Activated naive CD8-positive, alpha-beta T cell treated with anti-CD3 and anti-CD28 coated beads for 36 hours (primary cell): ENCODE measurements at places on chromosomes 7 and 10.

- no peak for DNase-seq
These were observed 56.9 kb downstream of the ZNF92 start for GRCh38 chr7:65430344-65431186.

GRCh38 chr7:68438811-68439210 is 1159.5 kb upstream of the AUTS2 start:
- no peak for DNase-seq

GRCh38 chr10:71255808-71256660 is 43.7 kb downstream of the UNC5B start:
- DNase-seq = no peak

DNA sequence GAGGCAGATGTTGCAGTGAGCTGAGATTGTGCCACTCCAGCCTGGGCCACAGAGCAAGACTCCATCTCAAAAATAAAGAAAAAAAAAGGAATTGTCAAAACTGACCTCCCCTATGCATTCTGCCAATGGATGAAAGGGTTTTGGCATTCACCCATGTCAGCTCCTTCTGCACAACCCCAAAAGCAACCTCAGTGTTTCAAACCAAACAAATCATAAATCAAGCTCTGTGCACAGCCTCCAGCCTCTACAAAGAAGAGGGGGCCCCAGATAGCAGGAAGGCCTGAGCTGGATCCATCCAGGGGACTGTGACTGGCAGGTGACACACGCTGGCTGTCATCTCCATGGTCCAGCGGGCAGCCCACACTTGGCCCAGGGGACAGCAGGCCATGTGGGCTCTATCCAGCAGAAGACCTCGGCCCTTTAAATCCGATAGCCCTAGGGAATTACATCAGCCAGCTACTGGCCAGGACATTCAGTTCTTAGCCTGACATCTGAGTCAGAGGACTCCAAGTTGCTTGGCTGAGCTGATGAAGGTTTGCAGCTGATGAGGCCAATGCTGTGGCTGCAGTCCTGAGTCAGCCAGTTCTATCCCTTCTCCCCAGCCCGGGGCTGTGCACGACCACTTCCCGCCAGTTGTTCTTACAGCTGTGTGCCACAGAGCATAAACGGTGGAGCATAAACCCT is 52.0 kb upstream of the FIGNL1 start:
- no peak for DNase-seq

GRCh38 chr7:137967143-137968018 is 34.5 kb downstream of the CREB3L2 start:
- DNase-seq = no peak

- DNase-seq = no peak
These were observed 50.5 kb downstream of the MRC1 start for GRCh38 chr10:17859492-17860156.

DNA sequence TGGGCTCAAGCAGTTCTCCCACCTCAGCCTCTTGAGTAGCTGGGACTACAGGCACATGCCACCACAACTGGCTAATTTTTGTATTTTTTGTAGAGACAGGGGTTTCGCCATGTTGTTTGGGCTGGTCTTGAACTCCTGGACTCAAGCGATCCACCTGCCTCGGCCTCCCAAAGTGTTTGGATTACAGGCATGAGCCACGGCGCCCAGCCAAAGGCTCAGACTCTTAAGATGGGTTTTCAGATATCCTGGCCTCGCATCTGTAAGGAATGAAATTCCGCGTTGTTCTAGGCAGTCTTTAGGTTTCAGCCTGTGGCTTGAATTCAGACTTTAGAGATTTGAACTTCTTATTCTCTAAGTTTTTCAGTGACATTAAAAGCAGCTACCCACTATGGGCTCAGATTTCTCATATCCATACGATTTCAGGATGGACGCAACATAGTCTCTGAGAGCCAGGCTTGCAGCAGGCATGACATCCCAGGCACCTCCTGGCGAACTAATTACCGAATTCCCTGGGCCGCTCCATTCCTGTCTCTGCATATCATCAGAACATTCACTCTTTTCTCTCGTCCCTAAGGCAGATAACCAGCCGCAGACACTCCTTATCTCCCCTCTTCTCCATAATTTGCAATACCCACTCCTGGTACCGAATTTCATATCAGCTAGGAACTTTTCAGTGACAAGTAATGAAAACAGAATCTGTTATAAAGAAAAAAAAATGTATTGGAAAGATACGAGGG is 29.7 kb downstream of the IL15RA start:
- DNase-seq = no peak

DNA sequence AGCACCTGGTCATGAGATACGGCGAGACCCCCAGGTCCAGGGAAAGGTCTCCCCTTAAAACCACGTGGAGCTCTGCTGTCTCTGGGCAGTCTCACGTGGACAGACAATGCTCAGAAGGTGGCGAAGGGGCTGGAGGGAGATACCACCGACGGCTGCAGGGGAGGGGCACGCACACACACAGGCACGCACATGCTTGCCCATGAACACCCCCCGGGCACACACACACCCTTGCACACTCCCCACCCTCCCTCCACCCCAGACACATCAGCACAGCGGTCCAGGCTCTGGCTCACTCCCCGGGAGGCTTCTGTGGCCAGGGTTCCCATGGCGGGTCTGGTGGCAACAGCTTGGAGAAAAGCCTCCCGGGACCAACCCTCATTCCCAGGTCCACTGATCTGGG is 52.4 kb upstream of the TNRC18 start:
- no peak for DNase-seq

GRCh38 chr7:43077732-43078391 is 34.6 kb upstream of the HECW1 start:
- DNase-seq = peak; percentile 3

GRCh38 chr10:31399631-31400030 is 80.6 kb downstream of the ZEB1 start:
- DNase-seq = no peak

GRCh38 chr7:152477079-152477478 is 41.3 kb upstream of the KMT2C start:
- DNase-seq = no peak

- DNase-seq = no peak
These were observed 181.4 kb downstream of the GPAM start for GRCh38 chr10:112002206-112002605.

DNA sequence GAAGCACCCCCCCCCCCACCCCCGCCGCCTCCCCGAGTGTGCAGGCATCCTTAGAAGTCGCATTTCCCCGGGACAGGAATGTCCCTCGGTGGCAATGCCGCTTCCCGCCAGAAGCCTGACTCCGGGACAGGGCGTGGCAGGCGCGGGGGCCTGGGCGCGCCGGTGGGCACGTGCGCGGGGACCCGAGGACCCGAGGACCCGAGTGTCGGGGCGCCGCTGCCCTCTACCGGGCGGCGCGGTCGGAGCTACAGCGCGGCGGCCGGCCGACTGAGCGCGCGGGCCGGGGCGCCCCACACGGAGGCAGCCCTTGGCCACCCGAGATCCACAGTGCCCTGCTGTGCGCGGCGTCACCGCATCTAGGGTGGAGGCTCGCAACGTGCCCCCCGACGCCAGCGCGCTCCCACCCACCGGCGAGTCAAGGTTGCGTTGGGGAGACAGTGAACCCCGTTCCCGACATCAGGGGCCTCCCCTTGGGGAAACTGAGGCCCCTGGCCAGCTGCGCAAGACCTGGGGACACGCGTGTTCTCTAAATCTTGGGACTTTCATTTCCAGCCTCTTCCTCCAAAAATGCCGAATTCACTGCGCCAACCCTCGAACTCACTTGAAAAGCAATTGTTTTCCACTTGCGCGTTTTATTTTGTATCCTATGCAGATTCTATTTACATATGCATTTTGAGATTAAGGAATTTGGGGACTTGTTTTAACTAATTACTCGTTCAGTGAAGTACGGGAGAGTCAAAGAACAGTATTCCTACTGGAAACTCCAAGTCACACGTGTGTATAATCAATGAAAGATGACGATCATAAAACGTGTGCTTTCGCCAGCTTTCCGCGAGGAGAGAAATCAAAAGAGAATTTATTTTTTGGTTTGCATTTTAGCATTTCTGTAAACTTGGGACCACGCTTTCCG is 3.1 kb upstream of the CUX1 start:
- DNase-seq = peak; percentile 74

- no peak for DNase-seq
These were observed 92.3 kb upstream of the ZNF438 start for GRCh38 chr10:31123946-31124345.

DNA sequence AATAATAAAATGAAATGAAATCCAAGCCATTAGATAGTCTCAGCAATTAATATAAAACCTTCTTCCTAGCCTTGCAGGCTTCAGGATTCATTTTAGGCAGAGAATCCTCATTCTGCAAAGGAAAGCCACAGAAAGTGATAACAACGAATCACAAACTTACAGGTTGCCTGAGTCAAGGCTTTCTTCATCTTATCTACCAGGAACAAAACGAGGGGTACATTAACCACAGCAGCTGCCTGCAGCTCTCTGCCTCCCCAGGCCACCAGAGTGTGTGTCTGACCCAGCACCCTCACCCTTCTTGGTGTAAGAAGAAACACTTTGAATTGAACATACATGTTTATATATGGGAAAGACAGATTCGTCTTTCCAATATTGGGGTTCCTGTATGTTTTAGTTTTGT is 12.5 kb upstream of the TNS3 start:
- no peak for DNase-seq

DNA sequence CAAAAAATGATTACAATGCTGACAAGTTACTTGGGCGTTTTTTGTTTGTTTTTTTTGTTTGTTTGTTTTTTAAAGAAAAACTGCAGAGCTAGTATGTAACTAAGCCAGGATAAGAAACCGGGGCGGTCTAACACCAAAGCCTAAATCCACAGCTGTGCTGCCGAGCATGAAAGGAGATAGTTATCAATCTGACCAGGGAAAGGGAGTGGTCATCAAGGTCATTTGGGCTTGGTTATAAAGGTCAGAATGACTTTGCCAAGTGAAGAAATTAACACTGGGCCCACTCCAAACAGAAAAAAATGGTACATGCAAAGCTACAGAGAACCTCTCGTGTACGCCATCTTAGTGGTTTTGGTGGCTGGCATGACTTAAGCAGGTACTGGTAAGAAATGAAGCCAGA is 104.7 kb downstream of the SRPK2 start:
- DNase-seq = no peak

DNA sequence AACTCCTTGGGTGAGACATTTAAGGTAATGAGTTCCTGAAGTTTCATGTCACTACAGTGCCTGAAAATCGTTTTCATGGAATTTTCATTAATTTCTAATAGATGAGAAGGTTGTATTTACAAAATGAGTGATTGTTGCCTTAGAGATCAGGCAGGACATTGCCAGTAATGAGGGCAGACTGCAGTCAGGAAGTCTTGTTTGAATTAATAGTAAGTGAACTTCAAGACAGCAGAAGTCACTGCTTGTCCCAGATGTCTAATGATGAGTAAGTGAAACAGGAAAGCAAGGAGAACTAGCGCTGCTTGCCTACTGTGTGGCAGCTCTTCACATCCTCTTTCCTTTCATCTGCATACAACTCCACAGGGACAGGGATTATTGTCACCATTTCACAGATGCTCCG is 237.4 kb downstream of the BAMBI start:
- DNase-seq = no peak

DNA sequence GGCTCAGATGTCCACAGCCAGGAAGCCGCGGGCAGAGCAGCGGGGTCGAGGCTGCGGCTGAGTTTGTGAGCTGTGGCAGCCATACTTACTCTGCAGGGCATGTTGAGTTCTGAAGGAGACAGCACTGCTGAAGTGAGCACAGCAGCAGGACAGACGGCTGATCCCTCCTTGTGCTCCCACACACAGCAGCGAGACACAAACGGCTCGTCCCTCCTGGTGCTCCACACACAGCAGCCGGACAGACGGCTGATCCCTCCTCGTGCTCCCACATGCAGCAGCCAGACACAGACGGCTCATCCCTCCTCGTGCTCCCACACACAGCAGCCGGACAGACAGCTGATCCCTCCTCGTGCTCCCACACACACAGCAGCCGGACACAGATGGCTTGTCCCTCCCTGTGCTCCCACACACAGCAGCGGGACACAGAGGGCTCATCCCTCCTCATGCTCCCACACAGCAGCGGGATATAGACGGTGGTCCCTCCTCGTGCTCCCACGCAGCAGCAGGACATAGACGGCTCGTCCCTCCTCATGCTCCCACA is 305.1 kb downstream of the PTPRN2 start:
- DNase-seq = no peak

GRCh38 chr10:93064874-93065660 is 4.5 kb downstream of the CYP26C1 start:
- DNase-seq = no peak

DNA sequence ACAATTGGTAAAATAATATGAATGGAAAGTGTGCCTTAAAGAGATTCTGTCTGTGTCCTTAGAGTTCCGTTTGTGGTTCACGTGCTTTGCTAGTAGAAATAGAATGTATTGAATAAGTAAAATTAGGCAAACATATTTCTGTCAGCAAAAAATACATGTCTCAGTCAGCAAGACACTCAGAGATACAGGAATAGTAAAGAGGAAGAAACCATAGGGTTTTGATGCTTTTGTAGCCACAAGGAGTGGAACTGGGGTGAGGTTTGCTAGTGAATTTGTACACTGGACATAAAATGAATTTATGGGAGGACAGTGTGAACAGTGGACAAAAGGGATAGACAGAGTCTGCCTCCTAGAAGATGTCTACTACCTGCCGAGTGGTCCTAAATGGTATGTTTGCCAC is 289.2 kb upstream of the NRP1 start:
- DNase-seq = no peak

DNA sequence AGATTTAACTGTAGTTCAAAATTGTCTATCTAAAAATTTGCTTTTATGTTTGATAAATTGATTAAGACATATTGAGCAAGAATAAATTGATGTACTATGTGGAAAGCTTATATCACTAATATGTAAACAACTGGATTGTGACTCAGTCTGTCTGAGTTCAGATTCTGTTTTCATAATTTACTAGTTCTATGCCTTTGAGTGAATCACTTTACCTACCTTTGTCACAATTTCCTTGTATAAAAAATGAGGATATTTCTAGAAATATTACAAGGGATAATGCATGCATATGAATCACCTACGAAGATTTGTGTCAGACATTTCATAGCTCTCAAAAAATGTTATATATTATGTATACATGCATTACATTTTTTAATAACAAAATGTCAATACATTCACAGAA is 245.1 kb upstream of the ZWINT start:
- no peak for DNase-seq

- no peak for DNase-seq
These were observed 153.0 kb downstream of the DOCK4 start for GRCh38 chr7:112052993-112053736.

DNA sequence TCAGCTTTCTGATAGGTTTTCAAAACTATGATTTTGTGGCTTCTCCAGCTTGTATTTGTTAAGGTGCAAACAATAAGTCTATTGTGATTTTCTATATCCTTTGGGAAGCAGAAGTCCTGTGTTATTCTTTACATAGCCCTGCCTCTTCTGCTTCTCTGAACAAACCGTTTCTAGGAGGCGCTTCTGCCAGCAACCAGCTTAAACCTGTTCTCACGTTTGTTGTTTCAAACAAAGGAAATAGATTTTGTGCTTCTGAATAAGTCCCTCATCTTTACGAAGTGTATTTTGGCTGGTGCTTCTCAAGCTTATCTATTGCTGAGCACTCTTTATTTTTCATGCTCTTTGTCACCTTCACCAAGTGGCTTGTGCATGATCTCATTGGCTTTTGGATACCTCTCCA is 61.0 kb downstream of the VTI1A start:
- DNase-seq = no peak
